Stimulated activated CD8-positive, alpha-beta memory T cell treated with anti-CD3 and anti-CD28 coated beads, Interleukin-2, amount 100 ng/mL, for 1 hour (primary cell): ENCODE measurements at places on chromosomes 1 and 21.

DNA sequence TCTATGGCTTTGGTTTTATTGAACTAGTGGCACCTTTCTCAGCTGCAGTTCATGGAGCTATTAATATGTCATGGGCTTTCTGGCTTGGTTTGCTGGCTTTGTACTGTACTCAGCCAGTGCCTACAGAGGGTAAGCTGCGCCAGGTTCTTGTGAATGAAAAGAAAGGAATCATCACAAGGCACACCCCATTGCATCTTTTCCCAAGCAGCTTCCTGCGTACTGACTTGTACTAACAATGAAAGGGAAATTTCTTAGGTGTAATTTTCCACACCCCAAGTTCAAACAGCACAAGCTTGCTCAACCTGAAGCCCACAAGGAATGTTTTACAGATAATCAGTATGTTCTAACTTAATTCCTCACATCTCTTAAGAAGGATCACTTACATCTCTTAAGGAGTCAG is 78.0 kb upstream of the TNFSF18 start:
- no peak for DNase-seq

DNA sequence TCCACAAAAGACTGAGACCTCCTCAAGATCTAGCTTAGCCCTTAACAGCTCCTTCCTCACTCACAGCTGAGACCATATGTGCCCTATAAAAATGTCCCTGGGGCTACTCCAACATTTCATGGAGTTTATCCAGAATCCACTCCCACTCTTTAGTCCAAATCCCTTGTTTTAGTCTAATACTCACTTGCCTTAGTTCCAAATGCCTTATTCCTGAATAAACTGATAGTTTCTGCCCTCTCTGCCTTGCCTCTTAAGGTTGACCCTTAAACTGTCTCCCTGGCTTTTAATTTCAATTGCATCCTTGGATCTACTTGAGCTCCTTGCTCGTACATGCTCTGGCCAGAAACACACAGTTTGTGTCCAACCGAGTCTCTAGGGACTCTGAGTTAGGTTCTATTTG is 47.3 kb upstream of the LYPLAL1 start:
- no peak for DNase-seq

GRCh38 chr1:227372726-227373130 is 54.4 kb upstream of the CDC42BPA start:
- no peak for DNase-seq

DNA sequence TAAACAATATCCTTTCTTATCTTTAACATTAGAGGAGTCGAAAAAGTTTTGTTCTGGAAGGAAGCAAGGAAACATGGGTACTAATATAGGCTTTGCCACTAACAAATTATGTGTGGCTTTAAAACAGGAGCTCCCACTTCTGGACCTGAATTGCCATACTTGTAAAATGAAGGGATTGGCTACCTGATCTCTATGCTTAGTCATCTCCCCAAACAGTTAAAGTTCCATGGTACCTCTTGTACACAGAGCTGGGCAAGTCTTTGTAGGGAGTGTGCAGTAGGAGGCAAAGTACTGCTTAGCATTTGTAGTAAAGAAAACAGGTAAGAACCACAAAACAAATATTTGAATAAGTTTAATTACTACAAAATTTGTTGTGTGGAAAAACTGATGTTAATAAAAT is 81.3 kb downstream of the MAST2 start:
- no peak for DNase-seq

- DNase-seq = no peak
Measured at GRCh38 chr1:160377585-160378206, 10.8 kb downstream of the NHLH1 start.

DNA sequence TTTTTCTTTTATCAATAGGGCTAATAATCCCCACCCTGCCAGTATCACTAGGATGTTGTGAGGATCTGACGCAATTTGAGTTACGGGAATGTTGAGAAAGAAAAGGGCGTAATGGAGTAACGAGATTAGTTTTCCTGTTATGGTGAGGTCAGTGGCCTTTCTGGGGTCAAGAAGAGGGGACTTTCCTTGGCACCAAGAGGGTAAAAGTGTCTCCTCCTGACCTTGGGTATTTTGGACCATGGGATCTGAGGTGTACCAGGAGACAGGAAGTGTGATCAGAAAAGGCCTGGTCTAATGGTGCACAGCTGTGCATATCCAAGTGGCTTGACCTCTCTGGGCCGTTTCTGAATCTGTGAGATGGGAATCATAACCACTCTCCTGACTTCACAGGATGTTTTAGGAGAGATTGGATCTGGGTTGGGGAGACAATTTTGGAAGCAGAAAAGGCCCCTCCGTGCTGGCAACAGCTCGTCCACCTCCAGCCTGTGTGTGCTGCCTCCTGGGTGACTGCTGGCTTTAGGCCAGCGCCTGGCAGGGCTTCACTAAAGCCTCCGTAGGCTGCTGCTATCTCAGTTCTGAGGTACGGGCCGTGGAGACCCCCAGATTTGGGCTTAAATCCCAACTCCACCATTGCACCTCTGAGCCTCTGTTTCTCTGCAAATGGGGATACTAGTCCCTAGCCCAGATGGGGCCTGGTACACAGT is 37.1 kb downstream of the ALPL start:
- DNase-seq = no peak

GRCh38 chr21:45098867-45099266 is 24.5 kb downstream of the ADARB1 start:
- no peak for DNase-seq

DNA sequence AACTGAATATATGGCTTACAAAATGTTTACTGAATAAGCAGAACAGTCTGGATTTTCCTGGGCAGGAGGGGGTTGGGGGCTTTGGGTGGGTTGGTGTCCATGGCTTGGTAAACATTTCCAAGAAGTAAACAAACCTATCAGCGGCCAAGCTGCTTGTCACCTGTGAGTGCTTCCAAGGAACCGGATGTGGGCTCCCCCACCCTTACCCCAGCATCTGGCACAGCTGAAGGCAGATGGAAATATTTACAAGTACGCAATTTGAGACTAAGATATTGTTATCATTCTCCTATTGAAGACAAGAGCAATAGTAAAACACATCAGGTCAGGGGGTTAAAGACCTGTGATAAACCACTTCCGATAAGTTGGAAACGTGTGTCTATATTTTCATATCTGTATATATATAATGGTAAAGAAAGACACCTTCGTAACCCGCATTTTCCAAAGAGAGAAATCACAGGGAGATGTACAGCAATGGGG is at the start of gene CLCA1:
TSS of gene CLCA1 (plus strand) at position 427 of the 477 bp plus-strand sequence. CDS start at position 472, 45 bp downstream.
- DNase-seq = no peak

GRCh38 chr1:53049574-53049967 is 12.4 kb upstream of the PODN start:
- DNase-seq = no peak

- no peak for DNase-seq
Measured at GRCh38 chr1:2248854-2249558, 20.9 kb downstream of the SKI start.

DNA sequence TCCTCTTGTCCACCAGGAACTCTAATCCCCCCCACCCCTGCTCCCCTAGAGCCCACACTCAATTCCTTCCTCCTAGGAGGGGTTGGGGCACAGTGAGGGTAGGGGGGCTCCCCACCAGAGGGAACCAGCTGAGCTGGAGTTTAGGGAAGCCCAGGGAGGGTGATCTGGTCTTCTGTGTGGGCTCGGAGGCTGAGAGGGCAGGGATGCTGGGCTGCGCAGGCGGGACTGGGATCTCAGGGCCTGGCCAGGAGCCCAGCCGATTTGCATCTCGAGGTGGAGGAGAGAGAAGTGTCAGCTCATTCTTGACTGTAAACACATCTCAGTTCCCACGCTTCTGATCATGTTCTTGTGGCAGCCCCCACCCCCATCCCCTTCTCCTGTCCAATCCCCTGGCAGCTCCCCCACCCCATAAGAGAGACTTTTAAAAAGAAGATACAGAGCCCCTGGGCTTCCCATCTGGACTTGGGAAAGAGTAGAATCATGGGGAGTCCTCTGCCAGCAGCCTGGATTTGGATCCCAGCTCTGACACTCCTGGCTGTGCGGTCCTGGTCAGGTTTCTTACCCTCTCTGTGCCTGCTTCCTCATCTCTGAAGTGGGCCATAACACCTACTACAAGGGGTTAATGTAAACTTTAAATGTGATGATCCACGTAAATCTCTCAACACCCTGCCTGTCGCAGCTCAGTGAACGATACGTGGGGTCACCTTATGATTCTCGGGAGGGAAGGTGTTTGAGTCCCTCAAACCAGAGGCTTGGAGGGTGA is 6.6 kb downstream of the PEAR1 start:
- DNase-seq = no peak

GRCh38 chr1:184513966-184514365 is 127.1 kb downstream of the C1orf21 start:
- no peak for DNase-seq

GRCh38 chr1:203658274-203658673 is 31.6 kb downstream of the ATP2B4 start:
- DNase-seq = no peak

DNA sequence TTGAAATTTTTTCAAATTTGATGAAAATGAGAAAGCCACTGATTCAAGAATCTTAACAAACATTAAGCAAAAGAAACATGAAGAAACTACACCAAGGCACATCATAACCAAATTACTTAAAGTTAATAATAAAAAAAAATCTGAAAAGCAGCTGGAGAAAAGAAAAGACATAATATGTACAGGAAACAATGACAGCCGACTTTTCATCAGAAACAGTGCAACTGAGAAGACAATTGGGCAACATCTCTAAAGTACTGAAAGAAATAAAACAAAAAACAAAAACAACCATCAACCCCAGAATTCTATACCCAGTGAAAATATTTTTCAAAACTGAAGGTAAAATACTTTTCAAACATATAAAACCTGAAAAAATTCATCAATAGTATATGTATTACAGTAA is 73.8 kb upstream of the DMRTA2 start:
- no peak for DNase-seq

GRCh38 chr1:243731974-243732625 is 117.9 kb downstream of the AKT3 start:
- no peak for DNase-seq

- peak; percentile 28 for DNase-seq
Measured at GRCh38 chr1:193479187-193479586, 292.8 kb upstream of the B3GALT2 start.
